Progenitor cell of endocrine pancreas (in vitro differentiated cells): ENCODE measurements at places on chromosomes 4 and X. TPM values are rescaled to one million over a fixed set of nuclear protein-coding genes. Genes with fewer than 3 reads are reported as not detected.

- no peak overlapping the region for H3K4me3 ChIP-seq
- DNase-seq, result no peak
- no peaks in the 10 kb centered on the region for H3K27me3 ChIP-seq
- no peaks in the 10 kb centered on the region for H3K36me3 ChIP-seq
Measured at GRCh38 chr4:135144498-135144897, 942.9 kb upstream of the PABPC4L start.

GRCh38 chrX:104310090-104310489, 55.4 kb upstream of the ESX1 start:
- no peak for DNase-seq
- H3K27me3 ChIP-seq, result no peaks in the 10 kb centered on the region
- H3K36me3 ChIP-seq, result no peaks in the 10 kb centered on the region
- H3K4me1 ChIP-seq, result peaks cover 1% of the 10 kb centered on the region

GRCh38 chr4:27635936-27636913, 775.6 kb downstream of the STIM2 start:
- H3K36me3 ChIP-seq, result no peaks in the 10 kb centered on the region
- no peak for DNase-seq
- H3K27me3 ChIP-seq, result no peaks in the 10 kb centered on the region

- no peak for DNase-seq
- H3K4me3 ChIP-seq, result no peak overlapping the region
- no peak overlapping the region for H3K27ac ChIP-seq
- H3K36me3 ChIP-seq, result no peaks in the 10 kb centered on the region
- no peaks in the 10 kb centered on the region for H3K4me1 ChIP-seq
Measured at GRCh38 chr4:175290401-175290800, 372.2 kb downstream of the ADAM29 start.

DNA sequence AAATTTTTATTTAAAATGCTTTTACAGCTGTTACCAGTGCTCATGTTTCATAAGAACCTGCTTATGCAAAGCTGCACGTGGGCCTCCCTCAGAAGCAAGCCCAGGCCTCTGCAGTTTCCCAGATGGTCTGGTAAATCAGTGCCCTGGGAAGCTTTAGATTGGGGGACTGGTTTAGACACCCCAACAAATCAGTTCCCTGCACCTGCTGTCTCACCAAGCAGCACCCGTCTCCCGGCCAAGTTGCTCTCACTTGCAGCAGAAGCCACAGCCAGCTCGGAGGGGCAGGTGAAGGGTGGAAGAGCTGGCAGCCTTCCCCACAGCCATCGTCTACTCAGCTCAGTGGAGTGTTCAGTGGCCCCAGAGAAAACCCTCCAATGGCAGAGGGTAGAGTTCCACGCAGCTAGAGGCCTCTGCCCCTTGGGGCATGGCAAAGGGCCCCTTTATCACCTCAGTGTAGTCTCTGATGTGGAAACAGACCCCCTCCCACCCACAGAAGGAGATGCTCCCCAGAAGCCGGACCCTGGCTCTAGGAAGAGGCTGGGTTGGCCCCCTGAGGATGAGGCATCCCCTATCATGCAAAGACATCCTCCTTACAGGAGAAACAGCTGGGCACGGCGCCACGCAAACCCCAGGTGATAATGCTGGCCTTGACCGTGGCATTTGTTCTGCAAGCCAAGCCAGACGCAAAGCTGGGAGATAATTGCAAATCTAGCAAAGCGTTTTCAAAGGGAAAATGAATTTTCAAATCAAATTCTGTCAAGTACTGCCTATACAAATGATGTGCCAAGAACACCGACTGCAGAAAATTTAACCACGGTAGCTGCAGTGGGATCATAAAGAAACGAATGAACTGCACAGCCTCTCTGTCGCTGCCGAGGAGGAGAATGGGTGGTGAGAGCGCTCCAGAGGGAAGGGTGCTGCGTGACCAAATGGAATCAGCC, 51.9 kb downstream of the ZFYVE28 start:
- H3K4me3 ChIP-seq, result no peak overlapping the region
- no peak for DNase-seq
- no peak overlapping the region for H3K27ac ChIP-seq
- H3K4me1 ChIP-seq, result no peaks in the 10 kb centered on the region
- H3K36me3 ChIP-seq, result no peaks in the 10 kb centered on the region

GRCh38 chrX:133907606-133908005, 77.8 kb downstream of the GPC3 start:
- no peaks in the 10 kb centered on the region for H3K27me3 ChIP-seq
- H3K27ac ChIP-seq, result no peak overlapping the region
- no peak overlapping the region for H3K4me3 ChIP-seq
- H3K36me3 ChIP-seq, result no peaks in the 10 kb centered on the region
- DNase-seq, result no peak
- peaks cover 15% of the 10 kb centered on the region for H3K4me1 ChIP-seq

DNA sequence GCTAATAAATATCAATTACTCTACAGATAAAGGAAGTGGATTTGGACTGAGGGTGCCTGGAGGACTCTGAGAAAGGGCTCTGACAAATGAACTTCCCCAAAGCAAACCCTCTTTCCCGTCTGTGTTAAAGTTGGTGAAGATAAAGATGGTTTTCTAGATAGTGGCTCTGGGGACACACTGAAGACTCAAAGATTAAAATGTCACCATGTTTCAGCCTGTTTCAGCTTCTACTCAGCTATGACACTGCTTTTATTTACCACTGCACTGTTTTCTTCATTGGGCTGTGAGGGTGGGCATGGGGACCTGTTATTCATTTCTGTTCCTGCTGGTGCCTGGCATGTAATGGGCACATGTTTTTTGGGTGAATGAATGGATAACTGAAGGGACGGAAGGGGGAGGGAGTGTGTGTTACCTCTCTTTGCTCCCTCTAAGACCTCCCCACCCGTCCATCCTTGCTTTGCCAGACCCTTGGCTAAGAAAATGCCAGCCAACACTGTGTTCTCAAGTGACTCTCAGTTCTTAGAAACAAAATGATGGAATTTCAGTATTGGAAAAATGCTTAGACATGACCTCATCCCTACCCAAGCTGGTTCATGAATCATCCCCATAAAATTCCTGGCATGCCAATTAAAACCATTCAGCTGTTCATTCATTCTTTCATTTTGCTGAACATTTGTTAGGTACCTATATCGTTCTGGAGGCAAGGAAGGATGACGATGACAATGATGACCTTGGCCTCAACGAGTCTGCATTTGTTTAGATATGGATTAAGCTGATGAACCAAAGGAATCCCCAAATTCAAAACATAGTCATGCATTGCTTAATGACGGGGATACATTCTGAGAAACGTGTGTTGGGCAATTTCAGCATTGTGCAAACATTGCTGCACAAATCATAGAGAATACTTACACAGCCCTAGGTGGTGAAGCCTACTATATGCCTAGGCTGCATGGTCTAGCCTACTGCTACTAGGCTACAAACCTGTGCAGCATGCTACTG, 13.4 kb upstream of the STK32B start:
- H3K36me3 ChIP-seq, result no peaks in the 10 kb centered on the region
- H3K4me1 ChIP-seq, result peaks cover 9% of the 10 kb centered on the region
- H3K27ac ChIP-seq, result no peak overlapping the region
- H3K4me3 ChIP-seq, result no peak overlapping the region
- DNase-seq, result no peak

GRCh38 chr4:6728320-6729029, 12.5 kb downstream of the BLOC1S4 start:
- peaks cover under 1% of the 10 kb centered on the region for H3K27me3 ChIP-seq
- no peak overlapping the region for H3K27ac ChIP-seq
- no peak overlapping the region for H3K4me3 ChIP-seq
- DNase-seq, result no peak

DNA sequence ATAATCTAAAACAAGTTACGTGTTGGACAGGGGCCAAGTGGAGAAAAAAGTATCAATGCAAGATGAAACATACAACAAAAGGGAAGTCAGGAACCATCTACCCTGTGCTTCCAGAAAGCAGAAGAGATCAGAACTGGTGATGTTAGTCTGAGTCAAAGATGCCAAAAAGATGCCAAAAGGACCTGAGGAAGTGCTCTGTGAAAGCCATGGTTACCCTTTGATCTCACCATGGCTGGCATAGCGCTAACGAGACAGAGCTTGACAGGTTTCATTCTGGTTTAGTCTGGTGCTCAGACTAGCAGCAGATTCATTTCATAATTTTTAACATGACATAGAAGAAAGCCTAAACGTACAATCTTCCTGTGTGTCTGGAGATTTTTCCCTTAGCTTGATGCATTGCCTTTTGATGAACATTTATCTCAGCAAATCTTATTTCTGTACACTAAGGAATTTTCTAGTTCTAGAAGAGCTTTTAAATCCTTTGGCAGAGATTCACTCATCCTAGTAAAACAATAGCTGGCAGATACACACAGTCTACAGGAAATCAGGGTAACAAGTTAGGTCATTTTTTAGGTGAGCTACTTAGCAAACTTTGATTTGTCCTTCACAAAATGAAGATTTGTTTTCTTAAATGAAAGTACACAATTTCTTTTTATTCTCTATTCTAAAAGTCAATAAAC, 87.7 kb downstream of the COL25A1 start:
- H3K27ac ChIP-seq, result no peak overlapping the region
- no peaks in the 10 kb centered on the region for H3K27me3 ChIP-seq
- no peak for DNase-seq
- no peak overlapping the region for H3K4me3 ChIP-seq
- H3K4me1 ChIP-seq, result no peaks in the 10 kb centered on the region

- DNase-seq, result no peak
- H3K4me1 ChIP-seq, result peaks cover 17% of the 10 kb centered on the region
- H3K4me3 ChIP-seq, result peak overlapping the region; percentile 66
- no peak overlapping the region for H3K27ac ChIP-seq
Measured at GRCh38 chr4:65668201-65669089, 1.8 kb downstream of the EPHA5 start.

DNA sequence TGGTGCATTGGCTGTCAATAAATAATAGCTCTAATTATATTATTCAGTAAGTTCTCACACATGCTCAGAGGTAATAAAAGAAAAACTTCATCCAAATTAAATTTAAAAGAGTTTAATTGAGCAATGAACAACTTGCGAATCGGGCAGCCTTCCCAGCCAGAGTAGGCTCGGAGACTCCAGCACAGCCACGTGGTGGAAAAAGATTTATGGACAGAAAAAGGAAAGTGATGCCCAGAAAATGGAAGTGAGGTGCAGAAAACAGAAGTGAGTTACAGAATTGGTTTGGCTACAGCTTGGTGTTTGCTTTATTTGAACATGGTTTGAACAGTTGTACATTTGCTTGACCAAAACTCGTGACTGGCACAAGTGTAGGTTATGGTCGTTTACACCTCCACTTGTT, 13.6 kb upstream of the BOD1L1 start:
- no peak overlapping the region for H3K4me3 ChIP-seq
- H3K27ac ChIP-seq, result no peak overlapping the region
- peaks cover 5% of the 10 kb centered on the region for H3K27me3 ChIP-seq
- H3K36me3 ChIP-seq, result no peaks in the 10 kb centered on the region
- DNase-seq, result no peak

DNA sequence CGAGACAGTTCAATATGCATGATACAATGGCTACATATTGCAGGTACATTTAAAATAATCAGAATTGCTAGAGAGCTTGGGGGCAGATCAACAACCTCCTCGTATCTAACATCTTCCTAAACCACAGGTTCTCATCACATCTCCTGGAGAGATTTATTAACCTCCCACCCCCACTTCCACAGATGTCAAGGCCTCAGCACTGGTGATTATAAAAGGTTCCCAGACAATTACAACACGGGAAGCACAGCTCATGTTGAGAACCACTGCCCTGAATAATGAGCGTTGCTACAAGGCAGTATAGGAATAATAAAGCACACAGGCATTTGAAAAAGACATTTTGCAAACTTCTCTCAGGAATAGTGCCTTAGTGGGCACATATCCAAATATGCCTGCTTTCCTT, 42.8 kb downstream of the ELOVL6 start:
- H3K36me3 ChIP-seq, result no peaks in the 10 kb centered on the region
- peaks cover 4% of the 10 kb centered on the region for H3K4me1 ChIP-seq
- no peaks in the 10 kb centered on the region for H3K27me3 ChIP-seq
- DNase-seq, result no peak
- H3K4me3 ChIP-seq, result no peak overlapping the region

The TRPC5OS gene
- not detected in 2 replicates for total RNA-seq

The IL15 gene
- total RNA-seq, result 0.98 and 1.3 TPM in 2 replicates

The ADH1A gene
- 5.6 TPM in 2 replicates for total RNA-seq
